ENCODE measurements at places on chromosomes 7 and 10.

DNA sequence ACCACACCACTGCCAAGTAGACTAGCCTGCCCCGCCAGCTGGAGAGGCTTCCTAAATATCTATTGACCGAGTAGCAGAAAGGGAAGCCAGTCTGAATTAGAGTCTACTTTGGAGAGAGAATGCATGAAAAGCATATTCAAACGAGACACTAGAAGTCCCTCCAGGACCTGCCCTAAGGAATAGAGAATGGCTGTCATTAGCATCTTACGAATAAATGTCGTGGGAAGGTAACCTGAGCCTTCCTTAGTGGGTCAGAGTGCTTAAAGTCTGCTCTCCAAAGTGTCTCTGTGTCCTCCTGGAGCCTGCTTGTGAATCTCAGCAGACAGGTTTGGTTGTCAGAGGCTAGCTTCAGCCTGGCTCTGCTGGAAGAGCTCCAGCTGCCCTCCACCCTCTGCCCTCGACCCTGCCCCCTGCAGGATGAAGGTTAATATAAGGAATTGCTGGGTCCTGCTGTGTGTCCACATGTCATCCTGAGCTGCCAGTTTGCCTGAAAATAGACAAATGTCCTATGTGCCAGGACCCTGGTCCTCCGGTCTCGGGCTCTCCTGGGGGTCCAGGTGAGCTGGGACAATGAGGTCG lies 33.4 kb downstream of the FAM241B start:
- no peak for DNase-seq

DNA sequence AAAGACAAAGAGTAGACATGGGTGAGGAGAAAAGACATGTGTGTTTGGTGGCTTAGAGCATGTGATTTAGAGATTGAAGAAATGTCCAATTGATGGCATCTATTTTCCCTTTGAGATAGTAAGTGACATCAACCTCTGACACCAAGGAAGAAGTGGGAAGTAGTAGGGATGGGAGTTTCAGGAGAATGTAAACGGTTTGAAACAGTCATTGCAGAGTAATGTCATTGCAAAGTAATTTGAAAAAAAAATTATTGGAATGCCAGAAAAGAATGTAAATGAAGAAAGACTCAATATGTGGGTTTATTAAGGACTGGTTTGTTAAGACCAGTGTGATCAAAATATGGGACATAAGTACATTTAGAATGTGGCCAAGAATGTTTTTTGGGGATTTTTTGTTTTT lies 26.6 kb downstream of the GNG11 start:
- DNase-seq = no peak

DNA sequence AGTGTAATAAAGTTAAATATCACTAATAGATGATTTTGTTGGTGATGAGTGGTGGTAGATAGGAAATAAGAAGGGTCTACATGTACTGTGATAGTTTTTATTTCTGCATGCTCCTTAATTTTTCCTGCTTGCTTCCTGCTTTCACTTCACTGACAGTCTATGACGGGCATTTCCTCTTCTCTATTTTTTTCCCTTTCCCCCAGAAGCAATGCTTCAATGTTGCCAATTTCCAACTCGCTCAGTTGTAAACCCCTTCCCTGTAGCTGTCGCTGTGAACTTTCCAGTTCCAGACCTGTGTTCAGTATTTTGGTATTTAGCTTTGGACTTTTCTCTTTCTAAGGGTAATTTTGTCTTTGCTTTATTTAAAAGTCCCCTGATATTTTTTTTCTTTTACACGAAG lies 123.5 kb upstream of the AGR3 start:
- DNase-seq = no peak

- DNase-seq = no peak
Observed at GRCh38 chr10:77537720-77538373, 99.8 kb downstream of the KCNMA1 start.

GRCh38 chr7:45387837-45388236 lies 186.3 kb upstream of the ADCY1 start:
- DNase-seq = no peak

DNA sequence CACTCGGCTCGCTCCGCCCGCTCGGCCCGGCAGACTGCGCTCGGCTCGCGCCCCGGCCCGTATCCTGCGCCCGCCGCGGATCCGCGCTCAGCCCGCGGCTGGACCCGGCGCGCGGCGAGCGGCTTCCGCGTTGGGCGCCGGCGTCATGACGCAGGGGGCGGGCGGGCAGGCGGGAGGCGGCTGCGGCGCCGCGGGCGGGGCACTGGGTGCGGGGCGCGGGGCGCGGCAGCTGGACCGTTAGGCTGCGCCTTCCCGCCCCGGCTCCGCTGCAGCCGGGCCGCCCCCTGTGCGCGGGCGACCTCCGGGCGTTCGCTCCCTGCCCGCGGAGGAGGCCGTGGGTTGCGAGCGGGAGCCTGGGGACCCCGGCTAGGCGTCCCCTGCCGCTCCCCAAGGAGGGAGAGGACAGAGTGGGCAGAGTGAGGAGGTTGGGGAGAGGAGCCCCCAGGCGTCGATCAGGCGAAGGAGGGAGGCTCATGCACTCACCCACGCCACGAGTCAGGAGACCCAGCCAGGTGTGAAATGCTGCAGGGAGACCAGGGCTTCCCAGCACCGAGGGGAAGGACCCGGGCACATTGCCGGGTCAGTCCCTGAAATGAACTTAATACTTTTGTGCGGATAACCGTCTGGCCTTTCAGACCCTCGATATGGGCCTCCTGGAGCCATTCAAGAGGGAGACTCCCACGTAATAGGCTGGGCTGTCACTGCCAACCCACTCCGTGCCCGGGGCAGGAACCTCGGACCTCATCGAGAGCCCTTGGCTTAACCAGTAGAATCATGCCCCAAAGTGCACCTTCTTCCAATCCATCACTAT lies at the start of gene PIP4K2A:
TSS of gene PIP4K2A (minus strand) at position 100 of the 811 bp plus-strand sequence. CDS start 252 bp downstream, outside the sequence.
- peak; percentile 31 for DNase-seq

- peak; percentile 52 for DNase-seq
Observed at GRCh38 chr7:93245525-93246432, 13.6 kb downstream of the VPS50 start.

- DNase-seq = no peak
Observed at GRCh38 chr7:49766966-49767365, 6.5 kb upstream of the VWC2 start.

DNA sequence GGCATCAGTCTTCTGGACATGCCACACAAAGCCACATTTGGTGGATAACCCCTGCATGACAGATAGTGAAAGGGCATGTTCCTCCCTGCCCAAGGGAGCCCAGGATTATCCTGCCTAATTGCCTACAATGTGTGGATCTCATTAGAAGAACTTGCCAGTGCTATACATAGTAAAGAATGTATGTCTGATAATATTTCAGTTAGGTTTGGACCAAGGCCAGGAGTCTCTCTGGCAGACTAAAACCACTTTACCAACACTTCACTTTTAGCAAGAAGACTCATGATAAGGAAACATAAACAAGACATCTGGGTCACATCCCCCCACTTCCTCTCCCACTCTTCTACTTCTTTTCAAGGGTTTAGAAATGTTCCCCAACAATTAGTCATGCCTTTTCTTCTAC lies 196.7 kb downstream of the MTERF1 start:
- DNase-seq = no peak

DNA sequence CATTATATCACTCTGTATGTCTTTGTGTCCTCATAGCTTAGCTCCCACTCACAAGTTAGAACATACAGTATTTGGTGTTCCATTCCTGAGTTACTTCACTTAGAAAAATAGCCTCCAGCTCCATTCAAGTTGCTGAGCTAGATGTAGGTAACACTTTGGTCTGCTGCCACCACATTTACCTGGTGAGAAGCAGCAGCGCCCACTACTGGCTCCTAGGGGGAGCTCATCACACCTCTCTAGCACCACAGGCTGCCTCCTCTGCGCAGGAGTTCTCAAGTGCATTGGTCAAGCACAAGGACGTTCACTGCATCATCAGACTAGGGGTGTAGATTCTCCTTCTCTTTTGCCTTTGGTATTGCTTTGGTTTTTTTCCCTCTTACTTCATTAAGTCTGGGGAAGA lies 530.9 kb upstream of the AUTS2 start:
- DNase-seq = no peak
